ENCODE measurements at places on chromosomes 4 and X. TPM values are rescaled to one million over a fixed set of nuclear protein-coding genes. Genes with fewer than 3 reads are reported as not detected.

- DNase-seq: no peak
These were observed 543.5 kb downstream of the GABRG1 start for GRCh38 chr4:45580334-45580733.

- no peak for DNase-seq
These were observed 312.5 kb upstream of the HS3ST1 start for GRCh38 chr4:11741190-11741652.

DNA sequence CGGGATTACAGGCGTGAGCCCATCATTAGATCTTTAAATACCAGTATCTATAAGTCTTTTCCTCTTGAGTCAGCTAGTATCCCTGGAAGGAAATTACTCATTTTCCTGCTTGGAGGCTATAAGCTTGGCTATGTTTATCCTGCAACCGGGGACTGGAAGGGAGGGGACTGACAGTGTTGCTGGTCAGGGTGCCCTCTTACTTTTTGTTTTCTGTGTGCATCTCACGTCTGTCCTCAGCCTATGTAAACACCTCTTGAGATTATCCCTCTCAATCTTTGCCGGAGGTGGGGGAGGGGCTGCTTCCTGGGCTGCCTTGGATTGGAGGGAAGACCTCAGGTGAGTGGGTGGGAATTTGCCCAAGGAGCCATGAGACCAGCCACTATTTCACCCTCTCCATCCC is 37.0 kb downstream of the HTT start:
- DNase-seq: peak; percentile 40

- DNase-seq: peak; percentile 95
These were observed 39.0 kb upstream of the RASL11B start for GRCh38 chr4:52822972-52823701.

GRCh38 chrX:74280759-74281158 is 23.2 kb upstream of the ZCCHC13 start:
- no peak for DNase-seq

DNA sequence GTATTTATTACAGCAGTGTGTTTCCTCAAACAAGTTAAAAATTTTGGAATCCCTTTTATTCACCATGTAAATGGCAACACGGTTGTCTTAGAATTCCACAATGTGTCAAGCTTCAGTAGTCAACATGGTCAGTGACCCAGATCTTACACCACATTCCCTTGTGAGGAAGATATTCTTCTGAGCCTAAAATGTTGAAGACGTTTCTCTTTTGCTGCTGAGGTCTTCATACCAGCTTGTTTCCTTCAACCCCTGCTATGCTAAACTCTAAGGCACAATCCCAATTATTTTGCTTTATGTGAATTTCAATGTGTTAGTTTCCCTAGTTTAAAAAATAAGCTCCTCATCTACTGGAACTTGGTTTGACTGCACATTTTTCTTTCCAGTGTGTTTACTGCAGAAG is 17.6 kb upstream of the LDB2 start:
- no peak for DNase-seq

Gene DSPP
- total RNA-seq: not detected

Gene SSX3
- total RNA-seq: not detected
